GM12878 (cell line): ENCODE measurements at places on chromosomes 5 and 9. TPM values are rescaled to one million over a fixed set of nuclear protein-coding genes. Genes with fewer than 3 reads are reported as not detected.

The TMC1 gene
- 0.23 TPM in 1 of 2 replicates, not detected in the other for total RNA-seq

The ENC1 gene
- 46.8 and 53.5 TPM in 2 replicates for total RNA-seq

The PPP3R2 gene
- not detected in 2 replicates for total RNA-seq

The CDH9 gene
- not detected in 2 replicates for total RNA-seq

The SHOC1 gene
- not detected in 2 replicates for total RNA-seq

The ADAMTS13 gene
- 1.2 and 2.0 TPM in 2 replicates for total RNA-seq

The HEMGN gene
- total RNA-seq = 0.28 TPM in 1 of 2 replicates, not detected in the other

The HAND1 gene
- 0.36 and 0.64 TPM in 2 replicates for total RNA-seq

The GPRIN1 gene
- total RNA-seq = 14.2 and 16.3 TPM in 2 replicates

The TXNDC8 gene
- not detected in 2 replicates for total RNA-seq
